ENCODE measurements at places on chromosomes 5 and 9.

- no peak for DNase-seq
These were observed 6.0 kb upstream of the NEURL1B start for GRCh38 chr5:172635038-172635437.

GRCh38 chr9:128304971-128305288, 17.3 kb downstream of the TRUB2 start:
- DNase-seq, result no peak

DNA sequence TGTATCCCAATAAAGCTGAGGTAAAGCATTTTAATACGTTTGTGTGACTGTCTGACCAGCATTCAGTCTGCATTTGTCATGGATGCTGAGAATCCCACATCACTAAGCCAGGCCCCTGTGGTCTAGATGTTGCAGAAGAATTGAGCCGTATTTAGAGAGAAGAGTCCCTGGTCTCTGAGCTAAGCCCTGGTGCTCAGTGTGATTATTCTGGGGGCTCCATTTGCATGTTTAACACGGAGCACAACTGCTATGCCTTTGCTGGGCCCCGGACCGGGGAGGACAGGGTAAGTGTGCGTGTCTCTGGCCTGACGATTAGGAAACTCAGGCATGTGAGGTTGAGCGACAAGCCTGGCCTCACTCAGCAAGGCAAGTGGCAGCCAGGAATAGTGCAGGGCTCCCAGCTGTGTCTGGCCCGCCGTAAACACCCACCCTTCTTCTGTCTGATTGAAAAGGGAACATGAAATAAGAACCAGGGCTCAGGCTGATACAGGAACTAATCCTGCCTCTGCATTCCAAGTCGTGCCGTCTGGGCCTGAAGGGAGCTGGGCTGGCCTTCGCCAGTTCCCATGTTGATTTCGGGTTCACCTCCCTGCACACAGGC, 22.3 kb downstream of the FAM78A start:
- DNase-seq, result no peak

DNA sequence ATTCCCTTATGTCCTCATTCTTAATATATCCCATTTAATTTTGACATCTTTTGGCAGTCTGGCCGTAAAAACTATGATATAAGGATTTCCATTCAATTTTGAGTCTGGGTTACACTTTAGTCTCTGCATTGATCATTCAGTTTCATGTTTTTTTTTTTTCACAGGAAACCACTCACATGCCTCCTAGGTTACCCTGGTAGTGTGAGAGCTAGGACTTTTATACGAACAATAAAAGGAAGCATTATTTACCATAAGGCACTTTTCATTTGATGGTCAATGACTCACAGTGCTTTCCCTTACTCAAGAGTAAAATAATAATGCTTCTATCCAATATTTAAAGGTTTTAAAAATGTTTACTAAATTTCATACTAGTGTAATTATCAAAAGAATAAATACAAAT, 16.4 kb upstream of the DMAC1 start:
- DNase-seq, result no peak

DNA sequence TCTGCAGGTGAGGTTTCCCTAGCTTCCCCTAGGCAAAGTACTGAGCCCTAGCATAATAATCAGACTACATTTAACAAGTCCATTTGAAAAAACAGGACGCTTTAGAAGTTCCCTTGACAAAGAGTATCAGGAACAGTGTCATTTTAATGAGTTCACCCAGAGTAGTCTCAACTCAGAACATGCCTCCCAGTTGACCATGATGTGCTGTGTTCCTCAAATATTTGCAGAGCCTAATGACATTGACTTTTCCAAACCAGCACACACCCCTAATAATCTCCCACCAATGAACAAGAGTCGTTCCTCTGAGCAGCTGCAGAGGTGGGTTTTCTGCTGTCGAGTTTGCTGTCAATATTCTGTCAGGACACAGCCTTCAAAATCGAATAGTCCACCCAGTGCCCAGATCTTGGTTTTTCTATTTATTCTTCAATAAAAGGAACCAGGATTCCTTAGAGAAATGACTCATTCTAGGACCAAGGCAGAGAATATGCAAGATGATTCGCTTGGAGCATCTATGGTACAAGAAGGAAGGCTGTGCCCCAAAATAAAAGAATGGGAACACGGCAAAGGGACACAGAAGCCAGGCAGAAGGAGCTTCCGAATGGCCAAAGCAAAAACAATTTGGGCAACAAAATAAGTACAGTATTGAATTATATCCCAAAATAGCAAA, 57.6 kb downstream of the OTULIN start:
- DNase-seq, result no peak

- no peak for DNase-seq
These were observed 74.5 kb downstream of the PRR16 start for GRCh38 chr5:120538644-120539043.

DNA sequence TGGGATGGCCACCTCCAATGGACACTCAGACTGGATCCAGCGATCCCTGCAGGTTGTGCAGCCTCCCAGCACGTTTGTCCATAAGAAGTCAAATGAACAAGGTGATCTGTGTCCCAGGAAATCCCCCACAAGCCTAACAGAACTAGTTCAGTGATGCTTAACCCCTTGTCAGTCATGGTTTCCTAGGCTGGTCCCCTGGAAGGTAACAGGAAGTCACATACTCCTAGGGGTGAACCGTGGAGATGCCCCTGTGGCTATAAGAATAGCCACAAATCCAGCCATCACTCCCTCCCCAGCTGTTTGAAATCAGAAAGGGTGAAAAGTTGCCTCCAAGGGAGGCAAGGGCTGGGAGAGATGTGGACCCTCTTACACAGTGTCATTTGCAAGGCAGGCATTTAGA, 22.5 kb downstream of the PAX5 start:
- DNase-seq, result no peak

DNA sequence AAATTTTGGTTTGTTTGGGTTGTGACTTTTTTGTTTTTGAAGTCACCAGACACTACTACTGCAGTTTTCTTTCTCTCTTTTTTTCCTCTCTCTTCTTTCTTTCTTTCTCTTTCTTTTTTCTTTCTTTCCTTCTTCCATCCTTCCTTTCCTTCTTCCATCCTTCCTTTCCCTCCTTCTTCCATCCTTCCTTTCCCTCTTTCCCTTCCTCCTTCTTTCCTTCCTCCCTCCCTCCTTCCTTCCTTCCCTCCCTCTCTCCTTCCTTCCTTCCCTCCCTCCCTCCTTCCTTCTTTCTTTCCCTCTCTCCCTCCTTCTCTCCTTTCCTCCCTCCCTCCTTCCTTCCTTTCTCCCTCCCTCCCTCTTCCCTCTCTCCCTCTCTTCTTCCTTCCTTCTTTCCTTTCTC, 230.3 kb upstream of the TYRP1 start:
- no peak for DNase-seq

- DNase-seq, result no peak
These were observed 67.1 kb downstream of the LHX2 start for GRCh38 chr9:124078641-124079040.

- no peak for DNase-seq
These were observed 95.8 kb upstream of the ADAMTS16 start for GRCh38 chr5:5044247-5044840.

DNA sequence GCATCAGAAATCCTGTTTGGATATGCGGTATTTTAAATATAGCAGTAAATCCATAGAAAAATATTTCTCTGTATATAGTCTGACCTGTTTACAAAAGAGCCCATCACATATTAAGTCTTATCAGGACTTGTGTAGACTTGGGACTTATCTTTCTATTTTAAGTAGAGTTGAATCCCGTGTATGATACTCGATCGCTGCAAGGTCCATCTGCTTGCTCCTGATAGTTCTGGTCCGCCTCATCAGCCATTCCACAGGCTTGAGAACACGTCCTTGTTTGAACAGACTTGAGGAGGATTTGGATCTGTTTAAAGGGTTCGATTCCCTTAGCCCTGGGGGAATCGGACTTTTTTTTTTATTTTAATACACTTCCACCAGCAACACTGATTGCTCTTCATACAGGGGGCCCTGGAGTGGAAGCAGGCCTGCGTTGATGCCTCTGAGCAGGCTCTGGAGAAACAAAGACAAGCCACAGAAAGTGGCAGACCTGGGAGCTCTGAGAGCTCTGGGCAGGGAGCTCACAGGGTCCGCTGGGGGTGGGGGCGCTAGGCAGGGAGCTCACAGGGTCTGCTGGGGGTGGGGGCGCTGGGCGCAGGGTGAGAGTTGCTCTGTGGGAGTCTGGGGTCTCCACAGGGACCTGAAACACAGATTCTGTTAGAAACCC, 112.2 kb downstream of the MVB12B start:
- no peak for DNase-seq

DNA sequence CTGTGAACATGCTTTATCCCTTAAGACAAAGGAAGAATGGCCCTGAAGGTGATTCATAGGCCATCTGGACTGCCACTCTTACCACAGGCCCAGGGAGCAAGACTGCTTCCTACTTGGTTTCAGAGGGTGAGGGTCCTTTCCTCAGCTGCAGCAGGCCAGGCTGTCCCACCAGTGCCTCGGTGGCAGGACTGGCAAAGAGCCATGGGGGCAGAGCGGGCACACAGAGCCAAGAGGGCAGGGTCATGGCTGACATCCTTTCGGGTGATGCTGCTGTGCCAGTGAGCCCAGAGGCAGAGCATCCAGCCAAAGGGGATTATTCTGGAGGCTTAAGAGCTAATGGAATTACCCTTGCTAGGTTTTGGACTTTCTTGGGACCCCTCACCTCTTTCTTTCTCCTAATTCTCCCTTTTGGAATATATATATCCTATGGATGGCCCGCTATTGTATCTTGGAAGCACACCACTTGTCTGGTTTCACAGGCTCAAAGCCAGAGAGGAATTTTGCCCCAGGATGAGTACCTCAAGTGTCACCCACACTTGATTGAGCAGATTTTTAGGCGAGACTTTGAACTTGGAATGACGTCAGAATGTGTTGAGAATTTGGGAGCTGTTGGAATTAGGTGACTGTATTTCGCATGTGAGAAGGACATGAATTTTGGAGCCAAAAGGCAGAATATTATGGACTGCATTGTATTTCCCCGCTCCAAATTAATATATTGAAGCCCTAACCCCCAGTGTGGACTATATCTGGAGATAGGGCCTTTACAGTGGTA, 180.6 kb downstream of the BARX1 start:
- DNase-seq, result no peak
